Uterus (tissue), 4 donors: ENCODE measurements at places on chromosomes 16 and 17. TPM values are rescaled to one million over a fixed set of nuclear protein-coding genes. Genes with fewer than 3 reads are reported as not detected.

CHD9NB gene
- not detected for total RNA-seq

SLC5A10 gene
- not detected for total RNA-seq

DNA sequence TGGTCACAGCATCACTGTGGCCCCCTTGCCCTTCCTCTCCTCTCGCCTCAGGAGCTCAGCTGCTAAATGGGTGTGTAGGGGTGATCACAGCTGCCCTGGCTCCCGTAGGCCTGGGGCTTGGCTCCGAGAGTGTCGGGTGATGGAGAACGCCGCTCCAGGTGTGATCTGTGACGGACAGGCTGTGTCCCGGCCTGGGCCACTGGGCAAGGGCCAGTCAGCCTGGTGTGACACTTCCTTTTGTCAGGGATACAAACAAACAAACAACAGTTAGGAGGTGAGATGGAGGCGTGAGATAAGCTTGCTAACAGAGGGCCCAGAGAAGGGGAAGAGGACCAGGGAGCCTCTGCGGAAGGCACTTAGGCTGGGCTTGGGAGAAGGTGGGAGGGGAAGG is 2.0 kb downstream of the ADGRG1 start:
- DNase-seq = no peak

SRL gene
- 7.7 TPM for total RNA-seq

PRR15L gene
- 0.29 TPM for total RNA-seq

TMIGD1 gene
- total RNA-seq = not detected

KRT31 gene
- total RNA-seq = not detected

GRCh38 chr16:72901000-72901627 is 146.8 kb downstream of the ZFHX3 start:
- DNase-seq = no peak

SAT2 gene
- 64.6 TPM for total RNA-seq

DNA sequence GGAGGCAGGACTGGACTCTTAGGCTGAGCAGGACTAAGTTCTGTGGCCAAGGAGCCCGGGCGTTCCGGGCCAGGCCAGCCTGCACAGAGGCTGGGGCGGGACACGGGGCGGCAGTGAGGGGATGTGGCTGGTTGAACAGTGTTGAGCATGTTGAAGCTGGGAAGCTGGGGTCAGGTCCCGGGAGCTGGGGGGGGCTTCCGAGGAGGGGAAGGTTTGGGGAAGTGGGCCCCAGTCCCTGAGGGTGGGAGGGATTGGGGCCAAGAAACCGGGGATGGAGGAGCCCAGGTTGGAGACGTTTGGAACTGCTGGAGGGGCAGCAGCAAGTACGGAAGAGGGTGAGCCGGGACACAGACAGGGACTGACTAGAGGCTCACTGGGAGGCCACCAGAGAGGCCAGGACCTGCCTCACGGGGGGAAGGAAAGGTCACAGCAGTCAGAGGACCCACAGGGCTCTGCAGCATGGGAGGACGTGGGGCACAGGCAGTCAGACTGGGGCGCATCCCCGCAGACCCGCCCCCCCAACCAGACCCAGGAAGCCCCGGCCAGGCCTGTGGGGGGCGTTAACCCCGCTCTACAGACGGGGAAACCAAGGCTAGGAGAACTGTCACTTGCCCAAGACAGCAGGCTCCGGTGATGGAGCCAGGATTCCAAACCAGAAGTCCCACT is 9.5 kb downstream of the TAX1BP3 start:
- DNase-seq = peak; percentile 39

MT1G gene
- not detected for total RNA-seq

GRCh38 chr17:18326572-18326971 is 11.5 kb downstream of the SMCR8 start:
- DNase-seq = no peak

DNA sequence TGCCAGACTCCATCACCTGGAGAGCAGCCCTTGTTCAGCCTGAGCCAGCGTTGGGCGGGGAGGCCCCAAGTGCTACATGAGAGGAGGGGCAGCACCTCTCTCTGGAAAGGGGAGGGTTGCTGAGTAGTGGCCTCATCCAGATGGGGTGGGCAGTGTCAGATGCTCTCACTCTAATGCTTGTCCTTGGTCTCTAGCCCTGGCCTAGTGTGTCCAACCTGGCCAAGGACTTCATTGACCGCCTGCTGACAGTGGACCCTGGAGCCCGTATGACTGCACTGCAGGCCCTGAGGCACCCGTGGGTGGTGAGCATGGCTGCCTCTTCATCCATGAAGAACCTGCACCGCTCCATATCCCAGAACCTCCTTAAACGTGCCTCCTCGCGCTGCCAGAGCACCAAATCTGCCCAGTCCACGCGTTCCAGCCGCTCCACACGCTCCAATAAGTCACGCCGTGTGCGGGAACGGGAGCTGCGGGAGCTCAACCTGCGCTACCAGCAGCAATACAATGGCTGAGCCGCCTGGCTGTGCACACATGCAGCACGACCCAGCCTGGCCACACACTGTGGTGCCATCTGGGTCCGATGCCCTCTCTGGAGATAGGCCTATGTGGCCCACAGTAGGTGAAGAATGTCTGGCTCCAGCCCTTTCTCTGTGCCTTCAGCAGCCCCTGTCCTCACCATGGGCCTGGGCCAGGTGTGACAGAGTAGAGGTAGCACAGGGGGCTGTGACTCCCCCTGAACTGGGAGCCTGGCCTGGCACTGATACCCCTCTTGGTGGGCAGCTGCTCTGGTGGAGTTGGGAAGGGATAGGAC is 4.3 kb downstream of the CTRL start:
- no peak for DNase-seq

GRCh38 chr17:39719563-39720355 is 10.6 kb downstream of the MIEN1 start:
- no peak for DNase-seq

- no peak for DNase-seq
These were observed 123.7 kb downstream of the STX8 start for GRCh38 chr17:9451934-9452333.

LRRC37A gene
- total RNA-seq = 14.4 TPM

DNA sequence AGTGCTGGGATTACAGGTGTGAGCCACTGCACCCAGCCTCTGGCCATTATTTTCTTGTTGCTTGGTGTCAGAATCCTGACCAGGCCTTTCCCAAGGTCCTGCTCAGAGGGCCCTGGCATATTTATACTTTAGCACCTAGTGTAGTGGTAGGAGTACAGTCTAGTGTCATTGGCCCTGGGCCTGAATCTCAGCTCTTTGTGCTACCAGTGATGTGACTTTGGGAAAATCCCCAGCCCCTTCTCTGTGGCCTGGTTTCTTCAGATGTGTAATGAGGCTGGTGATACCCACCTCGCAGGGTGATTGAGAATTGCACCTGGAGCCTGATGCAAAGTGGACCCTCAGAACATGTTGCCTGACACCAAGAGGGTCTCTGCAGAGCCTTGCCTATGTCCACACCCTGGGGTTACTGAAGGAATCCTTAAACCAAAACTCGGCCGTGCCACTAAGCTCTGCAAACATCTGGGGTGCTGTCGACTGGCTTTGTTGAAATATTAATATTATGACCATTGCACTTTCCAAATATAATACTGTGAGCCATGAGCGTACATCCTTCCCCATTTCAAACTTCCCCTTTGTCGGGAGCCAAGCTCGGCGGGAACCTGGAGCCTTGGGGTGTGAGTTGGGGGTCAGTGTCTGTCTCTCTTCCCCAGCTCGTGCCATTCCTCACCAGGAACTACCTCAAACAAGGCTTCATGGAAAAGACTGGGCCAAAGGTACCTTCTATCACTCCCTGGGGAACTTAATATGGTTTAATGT is 18.0 kb upstream of the RNF135 start:
- no peak for DNase-seq

DNA sequence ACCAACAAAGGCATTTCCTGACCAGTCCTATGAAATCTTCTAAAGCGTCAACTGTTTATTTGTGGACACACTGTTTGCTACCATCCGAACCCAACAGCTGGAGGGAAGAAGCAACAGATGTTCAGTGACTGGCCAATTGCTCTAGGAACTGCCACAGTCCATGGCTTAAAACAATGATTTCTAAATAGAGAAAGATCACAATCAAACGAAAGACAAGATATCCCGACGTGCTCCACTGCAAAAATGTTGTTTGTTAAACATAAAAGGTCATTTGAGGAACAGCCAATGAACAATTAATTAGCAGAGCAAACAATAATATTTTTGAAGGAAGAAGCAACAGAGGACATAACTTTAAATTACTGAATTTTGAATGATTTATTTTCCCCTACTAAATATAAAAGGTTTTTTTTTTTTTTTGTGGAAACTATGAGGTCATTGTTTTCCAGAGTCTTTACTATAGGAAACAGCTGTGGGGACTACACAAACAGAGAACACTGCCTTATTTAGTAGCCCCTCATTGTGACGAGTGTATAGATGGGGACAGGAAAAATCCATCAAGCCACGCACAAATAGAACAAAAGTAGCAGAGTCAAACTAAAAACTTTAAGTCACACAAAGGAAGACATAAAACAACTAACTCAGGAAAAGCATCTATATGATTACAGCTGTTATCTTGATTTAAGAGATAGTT is 17.2 kb downstream of the USP31 start:
- DNase-seq = no peak

RAB37 gene
- total RNA-seq = 2.4 TPM

NOS2 gene
- 0.62 TPM for total RNA-seq

DNA sequence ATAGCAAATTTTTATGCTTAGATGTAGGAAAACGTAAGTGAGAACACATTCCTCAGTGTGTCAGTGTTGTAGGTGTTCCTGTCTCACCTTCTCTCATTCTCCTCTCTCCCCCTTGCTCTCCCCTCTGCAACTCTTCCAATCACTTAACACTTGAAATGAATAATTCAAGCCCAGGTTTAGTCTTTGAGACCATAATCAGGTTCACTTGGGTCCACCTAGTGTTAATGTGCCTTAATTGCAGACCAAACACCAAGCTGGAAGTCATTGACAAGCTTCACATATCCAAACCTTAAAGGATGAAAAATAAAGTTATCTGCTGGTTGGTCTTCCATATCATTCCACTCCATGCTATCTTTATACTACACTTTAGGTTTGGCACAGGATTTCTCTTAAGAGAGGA is 37.0 kb downstream of the STXBP4 start:
- no peak for DNase-seq

P2RX1 gene
- 1.2 TPM for total RNA-seq

- DNase-seq = no peak
These were observed at the start of gene ZNF319 for GRCh38 chr16:57999971-58000705. ZNF319 (minus strand) TSS chr16:58000672; CDS start chr16:57998265, 2,407 bp downstream.

CFAP97D1 gene
- not detected for total RNA-seq

- no peak for DNase-seq
These were observed 30.4 kb downstream of the RAI1 start for GRCh38 chr17:17711641-17712162.

DNA sequence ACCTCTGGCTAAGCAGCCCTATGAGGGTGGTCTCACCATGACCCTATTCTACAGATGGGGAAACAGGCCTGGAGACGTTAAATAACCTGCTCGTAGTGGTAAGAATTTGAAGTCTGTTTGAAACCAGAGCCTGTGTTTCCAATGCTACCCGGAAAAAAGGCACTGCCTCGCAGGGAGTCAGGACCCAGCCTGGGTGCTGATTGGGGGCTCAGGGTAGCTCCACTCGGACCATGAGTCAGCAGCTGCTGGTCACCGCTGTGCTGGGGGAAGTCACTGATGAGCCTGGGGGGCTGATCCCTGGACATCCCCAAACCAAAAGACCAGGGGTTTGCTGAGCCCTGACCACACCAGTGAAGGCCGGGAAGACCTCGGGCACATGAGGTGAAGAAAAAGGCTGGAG is 9.4 kb upstream of the PLD6 start:
- DNase-seq = no peak

- no peak for DNase-seq
These were observed 5.5 kb downstream of the TIMM22 start for GRCh38 chr17:1002412-1002753.

GRCh38 chr17:44708401-44709263 is at the start of gene DBF4B:
DBF4B (plus strand) TSS chr17:44708665; CDS start chr17:44708821, 156 bp downstream.
- DNase-seq = peak; percentile 87

TPSG1 gene
- total RNA-seq = not detected

GRCh38 chr17:76103274-76104139 is at the start of gene EXOC7:
EXOC7 (minus strand) TSS chr17:76103787; CDS start chr17:76103692, 95 bp downstream.
- DNase-seq = peak; percentile 88

DNA sequence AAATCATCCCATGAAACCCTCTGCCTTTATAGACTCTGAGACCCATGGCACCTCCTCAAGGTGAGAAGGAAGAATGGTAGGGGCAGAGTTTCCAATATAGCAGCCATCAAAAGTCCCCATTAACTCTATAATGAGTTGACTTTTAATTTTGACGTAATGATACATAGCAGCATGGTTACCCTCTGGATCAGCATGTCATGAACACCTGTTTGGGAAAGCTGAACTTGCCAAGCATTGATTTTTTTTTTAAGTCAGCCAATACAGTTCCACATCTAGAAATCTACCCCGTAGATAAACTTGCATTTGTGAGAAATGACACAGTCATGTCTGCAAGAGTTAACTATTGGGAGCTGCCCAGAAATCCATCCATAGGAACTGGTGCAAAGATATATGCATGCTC is 191.8 kb downstream of the TMEM114 start:
- no peak for DNase-seq

GRCh38 chr16:80894091-80894490 is 89.7 kb upstream of the CDYL2 start:
- no peak for DNase-seq

- no peak for DNase-seq
These were observed 20.7 kb downstream of the MMP15 start for GRCh38 chr16:58046054-58046881.

FOXF1 gene
- total RNA-seq = 1.2 TPM

DNA sequence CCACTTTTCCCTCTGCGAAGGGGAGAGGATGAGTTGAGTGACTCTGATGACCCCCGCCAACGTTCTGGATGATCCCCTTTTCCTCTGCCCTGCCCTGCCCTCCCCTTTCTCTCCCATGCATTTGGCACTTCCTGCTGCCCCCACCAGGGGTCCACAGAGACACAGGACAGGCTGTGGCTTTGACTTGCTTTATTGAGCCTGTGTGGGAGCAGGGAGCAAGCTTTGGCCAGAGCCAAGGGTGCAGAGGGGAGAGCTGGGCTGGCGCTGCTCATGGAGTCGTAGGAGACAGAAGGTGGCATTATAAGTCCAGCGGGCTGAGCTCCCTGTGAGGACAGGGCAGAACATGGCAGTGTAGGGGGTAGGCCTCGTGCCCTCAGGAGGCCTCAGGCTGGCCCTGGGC is 1.6 kb downstream of the PPY start:
- DNase-seq = no peak

- DNase-seq = no peak
These were observed 1.9 kb upstream of the KRTAP4-5 start for GRCh38 chr17:41151525-41151924.

HASPIN gene
- 2.0 TPM for total RNA-seq

GRCh38 chr17:76948301-76948700 is 80.1 kb downstream of the MGAT5B start:
- DNase-seq = no peak

ZNF597 gene
- 1.3 TPM for total RNA-seq
